ENCODE measurements at places on chromosomes 16 and 17.

DNA sequence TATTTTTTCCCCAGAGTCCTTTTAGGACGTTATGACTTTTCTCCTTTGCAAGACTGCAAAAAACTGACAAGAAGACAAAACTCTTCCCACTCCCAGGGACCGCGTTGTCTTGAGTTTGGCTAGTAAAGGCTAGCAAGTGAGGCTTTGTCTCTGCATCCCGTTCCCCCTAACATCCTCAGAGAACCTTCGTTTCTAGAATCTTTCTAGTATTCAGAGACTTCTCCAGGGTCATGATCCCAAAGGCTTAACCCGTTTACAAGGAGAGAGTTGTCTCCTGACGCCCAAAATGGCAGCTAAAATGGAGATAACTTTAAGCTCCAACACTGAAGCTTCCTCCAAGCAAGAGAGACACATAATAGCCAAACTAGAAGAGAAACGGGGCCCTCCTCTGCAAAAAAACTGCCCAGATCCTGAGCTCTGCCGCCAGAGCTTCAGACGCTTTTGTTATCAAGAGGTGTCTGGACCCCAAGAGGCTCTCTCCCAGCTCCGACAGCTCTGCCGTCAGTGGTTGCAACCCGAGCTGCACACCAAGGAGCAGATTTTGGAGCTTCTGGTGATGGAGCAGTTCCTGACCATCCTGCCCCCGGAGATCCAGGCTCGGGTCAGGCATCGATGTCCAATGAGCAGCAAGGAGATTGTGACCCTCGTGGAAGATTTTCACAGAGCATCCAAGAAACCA is 843 bp downstream of the ZNF174 start:
- DNase-seq: no peak

GRCh38 chr17:6259899-6260298 is 175.0 kb downstream of the AIPL1 start:
- DNase-seq: no peak

DNA sequence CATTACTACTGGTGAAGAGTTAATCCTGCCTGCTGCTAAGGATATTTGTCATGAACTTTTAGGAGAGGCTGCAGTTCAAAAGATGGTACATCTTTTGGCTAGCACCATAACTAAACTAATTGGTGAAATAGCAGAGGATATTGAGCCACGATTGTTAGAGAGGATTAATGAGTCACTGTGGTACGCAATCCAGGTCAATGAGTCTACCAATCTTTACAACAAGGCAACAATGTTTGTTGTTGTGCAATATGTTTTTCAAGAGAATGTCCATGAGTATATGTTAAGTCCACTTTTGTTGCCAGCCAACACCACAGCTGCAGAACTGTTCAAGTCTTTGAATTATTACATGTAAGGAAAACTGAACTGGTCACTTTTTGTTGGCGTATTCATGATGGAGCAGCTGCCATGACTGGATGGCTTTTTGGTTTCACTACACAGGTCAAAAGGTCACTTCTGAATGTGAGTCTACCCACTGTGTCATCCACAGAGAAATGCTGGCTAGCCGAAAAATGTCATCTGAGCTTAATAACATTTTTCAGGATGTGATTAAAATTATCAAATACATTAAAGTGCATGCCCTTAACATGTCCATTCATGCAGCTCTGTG is 402.6 kb upstream of the KIF2B start:
- peak; percentile 48 for DNase-seq

- DNase-seq: no peak
These were observed 51.0 kb upstream of the TOM1L1 start for GRCh38 chr17:54849660-54850059.

- no peak for DNase-seq
These were observed 45.0 kb downstream of the B9D1 start for GRCh38 chr17:19317359-19318095.

- DNase-seq: peak; percentile 20
These were observed 205.4 kb downstream of the ANKFN1 start for GRCh38 chr17:56358651-56359050.

- no peak for DNase-seq
These were observed 5.6 kb downstream of the KCTD13 start for GRCh38 chr16:29920288-29921033.

DNA sequence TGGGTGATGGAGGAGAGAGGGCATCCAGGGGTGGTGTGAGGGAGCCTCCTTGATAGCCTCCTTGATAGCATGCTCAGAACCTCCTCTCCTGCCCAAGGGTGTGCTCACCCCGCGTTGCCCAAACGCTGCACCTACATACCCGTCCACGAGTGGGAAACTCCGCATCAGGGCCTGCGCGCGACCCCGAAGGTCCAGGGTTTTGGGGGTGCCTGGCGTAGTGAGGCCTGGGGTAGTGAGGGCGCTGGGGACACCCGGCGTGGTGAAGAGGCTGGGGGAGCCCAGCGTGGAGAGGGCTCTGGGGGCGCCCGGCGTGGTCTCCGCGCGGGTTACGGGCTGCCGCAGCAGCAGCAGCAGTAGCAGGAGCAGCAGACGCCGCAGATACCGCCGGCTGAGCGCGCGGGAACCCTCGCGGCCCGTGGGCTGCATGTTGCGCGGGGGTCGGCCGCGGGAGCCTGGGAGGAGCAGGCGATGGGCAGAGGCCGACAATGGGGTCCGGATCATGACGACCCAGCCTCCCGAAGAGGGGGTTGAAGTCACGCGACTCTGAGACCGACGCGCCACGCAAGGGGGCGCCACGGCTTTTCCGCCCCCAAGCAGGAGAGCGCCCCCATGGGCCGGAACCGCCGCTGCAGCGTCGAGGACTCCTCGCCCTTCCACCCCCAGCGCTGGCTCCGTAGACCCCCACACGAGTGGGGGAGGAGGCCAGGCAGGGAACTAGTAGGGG is at the start of gene DPEP3:
Gene DPEP3 (minus strand): TSS at position 545 of the 724 bp plus-strand sequence. CDS start 119 bp downstream, at position 426.
- DNase-seq: no peak

DNA sequence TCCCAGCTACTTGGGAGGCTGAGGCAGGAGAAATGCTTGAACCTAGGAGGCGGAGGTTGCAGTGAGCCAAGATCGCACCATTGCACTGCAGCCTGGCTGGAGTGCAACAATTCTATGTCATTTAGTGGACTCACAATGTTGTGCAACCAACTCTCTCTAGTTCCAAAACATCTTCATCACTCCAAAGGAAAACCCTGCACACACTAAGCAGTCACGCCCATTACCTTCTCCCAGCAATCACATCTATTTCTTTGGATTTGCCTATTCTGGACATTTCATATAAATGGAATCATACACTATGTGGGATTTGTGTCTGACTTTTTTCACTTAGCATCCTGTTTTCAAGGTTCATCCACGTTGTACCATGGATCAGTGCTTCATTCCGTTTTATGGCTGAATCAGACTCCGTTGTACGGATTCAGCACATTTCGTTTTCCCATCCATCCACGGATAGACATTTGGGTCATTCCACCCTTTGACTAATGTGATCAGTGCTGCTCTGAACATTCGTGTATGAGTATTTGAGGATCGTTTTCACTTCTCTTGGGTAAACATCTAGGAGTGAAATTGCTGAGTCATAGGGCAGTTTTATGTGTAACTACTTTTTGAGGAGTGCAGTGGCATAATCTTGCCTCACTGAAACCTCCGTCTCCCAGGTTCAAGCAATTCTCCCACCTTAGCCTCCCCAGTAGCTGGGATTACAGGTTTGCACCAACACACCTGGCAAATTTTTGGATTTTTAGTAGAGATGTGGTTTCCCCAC is 45.4 kb upstream of the EMP2 start:
- peak; percentile 68 for DNase-seq

DNA sequence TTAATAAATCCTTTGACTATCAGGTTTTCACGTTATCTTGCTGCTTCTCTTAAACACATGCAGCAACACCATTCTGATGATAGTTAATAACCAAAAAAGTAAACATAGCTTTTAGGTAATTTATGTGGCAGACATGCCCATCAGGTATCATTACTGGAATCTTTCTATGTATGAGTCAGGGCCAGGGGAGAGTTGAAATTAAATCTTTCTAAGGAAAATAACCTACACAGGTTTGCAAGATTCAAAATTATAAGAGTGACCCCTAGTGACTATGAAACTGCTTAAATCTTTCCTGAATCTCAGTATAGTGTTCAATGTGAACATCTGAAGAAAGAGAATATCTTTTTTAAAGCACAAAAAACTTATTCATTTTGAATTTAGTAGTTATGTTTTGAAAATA is 666.6 kb downstream of the CDH11 start:
- DNase-seq: peak; percentile 23

- no peak for DNase-seq
These were observed 22.0 kb downstream of the PRSS54 start for GRCh38 chr16:58272855-58273254.

GRCh38 chr16:48197294-48197693 is 41.5 kb upstream of the ABCC12 start:
- DNase-seq: no peak

- no peak for DNase-seq
These were observed 16.8 kb upstream of the ETV4 start for GRCh38 chr17:43562679-43563599.

DNA sequence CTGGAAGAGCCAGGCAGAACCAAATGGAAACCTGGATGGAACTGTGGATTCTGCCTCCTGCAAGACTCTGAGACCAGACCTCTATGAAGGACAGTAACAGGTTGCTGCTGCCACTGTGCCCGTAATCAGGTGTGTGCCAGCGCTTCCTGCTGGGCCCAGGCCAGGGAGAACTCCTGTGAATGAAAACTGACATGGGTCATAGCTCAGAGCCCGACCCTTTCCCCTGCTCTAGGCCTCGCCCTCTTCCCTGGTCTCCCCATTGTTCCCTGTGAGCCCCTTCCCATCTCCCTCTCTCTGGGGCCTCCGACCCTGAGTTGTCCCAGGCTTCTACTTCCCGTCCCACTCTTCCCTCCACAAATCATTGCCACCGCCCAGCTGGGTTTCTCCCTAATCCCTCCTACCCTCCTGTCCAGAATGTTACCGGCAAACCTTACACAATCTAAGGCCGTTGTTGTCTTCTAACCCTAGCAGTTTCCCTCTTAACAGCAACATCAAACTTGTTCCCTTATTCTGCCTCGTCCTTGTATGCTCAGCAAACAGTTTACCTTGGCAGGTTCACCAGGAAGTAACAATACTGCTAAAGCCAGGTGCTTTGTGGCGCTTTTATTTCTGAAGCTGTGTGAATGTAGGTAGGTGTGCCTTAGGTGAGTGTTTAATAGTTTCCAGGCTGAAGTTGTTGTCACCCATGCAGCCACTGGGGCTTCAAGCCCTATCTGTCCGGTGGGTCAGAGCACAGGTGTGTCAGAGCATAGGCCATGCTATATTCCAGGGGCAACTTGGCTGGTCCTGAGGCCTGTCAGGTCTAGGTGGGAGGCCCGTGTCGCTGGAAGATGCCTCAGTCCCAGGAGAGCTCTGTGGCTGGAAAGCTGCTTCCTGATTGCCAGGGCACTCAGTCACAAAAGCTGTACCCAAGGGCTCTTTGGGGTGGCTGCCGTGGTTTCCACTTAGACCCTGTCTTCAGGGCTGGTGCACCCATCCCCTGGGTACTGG is 32.0 kb downstream of the SMPD3 start:
- DNase-seq: no peak

- no peak for DNase-seq
These were observed 49.8 kb downstream of the BRD7 start for GRCh38 chr16:50318796-50319578.

DNA sequence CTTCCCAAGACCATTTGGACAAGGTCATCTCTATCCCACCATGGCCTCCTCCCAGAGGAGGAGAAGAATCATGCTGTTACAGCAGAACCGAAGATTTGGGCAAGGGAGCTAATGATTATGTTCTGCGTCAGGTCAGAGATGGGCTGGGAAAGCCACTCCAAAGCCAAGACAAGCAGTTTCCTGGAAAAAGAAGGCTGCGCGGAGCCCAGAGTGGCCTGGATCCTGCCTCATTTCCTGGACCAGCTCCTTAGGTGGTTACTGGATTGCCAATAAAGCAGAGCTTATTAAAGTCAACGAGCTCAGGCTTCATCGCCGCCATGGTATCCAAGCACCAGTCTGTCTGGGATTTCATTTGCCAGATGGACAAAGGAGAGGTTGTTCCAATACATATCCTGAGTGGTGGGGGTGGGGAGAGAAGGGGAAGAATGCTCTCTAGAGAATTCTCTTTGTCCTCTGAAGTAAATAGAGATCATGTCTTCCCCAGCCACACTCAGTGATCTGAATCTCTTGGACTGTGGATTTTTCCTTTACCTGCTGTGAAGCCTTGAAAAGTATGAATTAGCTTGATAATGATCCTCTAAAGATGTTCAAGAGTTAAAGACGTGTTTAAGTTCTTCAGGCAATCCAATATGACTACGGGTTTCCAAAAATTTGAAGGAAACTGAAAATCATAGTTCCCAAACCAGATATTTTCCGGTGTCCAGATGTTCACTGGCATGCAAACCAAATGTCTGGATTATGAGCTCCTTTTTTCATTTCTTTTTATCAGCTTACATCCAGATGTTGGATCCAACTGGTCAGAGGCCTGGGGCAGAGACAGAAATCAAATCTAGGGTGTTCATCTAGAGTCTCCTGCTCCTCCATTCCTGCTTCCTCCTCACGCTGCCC is 17.7 kb downstream of the PRAC1 start:
- no peak for DNase-seq

GRCh38 chr17:83077939-83078338 is 1.5 kb upstream of the METRNL start:
- no peak for DNase-seq

GRCh38 chr17:59011975-59012374 is 94.7 kb downstream of the TRIM37 start:
- no peak for DNase-seq

DNA sequence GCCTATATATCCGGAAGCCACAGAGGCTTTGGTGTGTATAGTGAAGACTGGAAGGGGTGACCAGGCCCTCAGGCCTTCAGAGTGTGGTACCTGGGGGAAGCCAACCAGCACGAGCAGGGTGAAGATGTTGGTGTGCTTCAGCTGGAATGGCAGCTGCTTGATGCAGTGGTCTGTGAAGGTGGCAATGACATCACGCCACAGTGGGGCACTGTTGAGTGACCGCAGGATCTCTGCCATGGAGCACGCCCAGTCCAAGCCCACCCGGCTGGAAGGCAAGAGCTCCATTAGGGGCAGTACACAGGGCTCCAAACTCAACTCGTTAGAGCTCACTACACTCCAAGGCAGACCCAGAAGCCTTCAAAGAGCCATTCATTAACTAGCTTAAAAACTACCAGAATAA is 68.5 kb upstream of the ATP2A3 start:
- no peak for DNase-seq

GRCh38 chr17:17780922-17781590 is 55.7 kb downstream of the SREBF1 start:
- no peak for DNase-seq

- no peak for DNase-seq
These were observed 2.1 kb upstream of the AMDHD2 start for GRCh38 chr16:2517954-2518605.

DNA sequence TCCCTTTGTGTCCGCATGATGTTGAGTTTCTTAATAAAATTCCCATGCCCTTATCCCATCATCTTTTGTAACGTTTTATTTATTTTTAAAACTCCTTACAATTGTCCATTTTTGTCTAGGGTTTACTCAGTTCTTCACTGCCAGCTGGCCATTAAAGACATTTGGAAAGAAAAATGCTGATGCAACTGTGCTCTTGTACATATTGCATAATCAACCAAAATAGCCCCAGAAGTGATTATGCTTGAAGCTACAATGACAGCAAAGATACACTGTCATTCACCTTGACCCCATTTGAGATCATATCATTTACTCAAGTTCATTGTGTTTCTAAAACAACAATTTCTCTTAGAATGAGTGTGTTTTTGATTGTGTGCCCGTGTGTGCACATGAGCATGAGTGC is 1074.6 kb upstream of the RBFOX1 start:
- no peak for DNase-seq

GRCh38 chr17:13671771-13672170 is 70.0 kb upstream of the HS3ST3A1 start:
- DNase-seq: peak; percentile 83

All from MCF 10A (cell line).